ENCODE measurements at places on chromosomes 13 and 19.

GRCh38 chr13:39847336-39847735, 191.9 kb downstream of the COG6 start:
- no peak for DNase-seq

GRCh38 chr13:75869981-75870380, 233.9 kb downstream of the LMO7 start:
- no peak for DNase-seq

- DNase-seq, result no peak
Observed at GRCh38 chr13:113869263-113869662, 5.4 kb upstream of the GAS6 start.

- DNase-seq, result peak; percentile 62
Observed at GRCh38 chr19:51607920-51608562, 22.2 kb downstream of the SIGLEC5 start.

DNA sequence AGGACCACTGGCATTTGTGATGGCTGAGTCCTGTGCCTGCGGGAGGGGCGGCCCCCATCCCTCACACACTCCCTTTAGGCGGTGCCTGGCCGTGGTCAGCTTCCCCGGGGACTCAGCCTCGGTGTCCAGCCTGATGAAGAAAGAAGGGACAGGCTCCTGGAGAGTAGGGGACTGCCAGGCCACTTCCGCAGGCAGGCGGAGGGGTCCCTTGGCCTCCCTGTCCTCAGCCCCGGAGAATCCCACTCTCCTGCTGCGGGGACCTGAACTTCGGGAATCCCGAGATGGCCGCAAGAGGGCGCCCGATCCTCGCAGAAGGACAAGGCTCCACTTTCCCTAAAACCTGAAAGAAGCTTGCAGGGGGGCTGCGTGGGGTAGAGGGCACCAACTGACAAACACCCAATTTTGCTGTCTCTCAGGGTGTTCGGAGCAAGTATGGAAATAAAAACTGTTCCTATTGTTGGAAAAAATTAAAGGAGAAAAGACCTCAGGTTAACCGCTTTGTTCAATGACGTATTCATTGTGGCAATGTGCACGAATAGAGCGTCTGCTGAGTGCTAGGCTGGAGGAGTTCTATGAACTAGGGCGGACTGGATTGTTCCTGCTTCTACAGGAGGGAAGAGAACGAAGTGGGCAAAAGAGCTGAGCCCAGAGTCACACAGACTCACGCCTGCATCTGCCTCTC, 297.3 kb downstream of the ZNF536 start:
- DNase-seq, result peak; percentile 57

GRCh38 chr13:84360822-84361221, 478.5 kb upstream of the SLITRK1 start:
- no peak for DNase-seq

GRCh38 chr19:32294871-32295438, 50.5 kb upstream of the ZNF507 start:
- DNase-seq, result no peak

- no peak for DNase-seq
Observed at GRCh38 chr19:583198-583967, 6.3 kb upstream of the HCN2 start.

Data from hepatic stellate cell (primary cell).